GM10248 (cell line): ENCODE measurements at places on chromosomes 7 and 10.

- DNase-seq, result no peak
These were observed 73.5 kb downstream of the LRRN3 start for GRCh38 chr7:111164442-111164841.

- DNase-seq, result no peak
These were observed 563.1 kb upstream of the GALNT17 start for GRCh38 chr7:70568674-70569334.

DNA sequence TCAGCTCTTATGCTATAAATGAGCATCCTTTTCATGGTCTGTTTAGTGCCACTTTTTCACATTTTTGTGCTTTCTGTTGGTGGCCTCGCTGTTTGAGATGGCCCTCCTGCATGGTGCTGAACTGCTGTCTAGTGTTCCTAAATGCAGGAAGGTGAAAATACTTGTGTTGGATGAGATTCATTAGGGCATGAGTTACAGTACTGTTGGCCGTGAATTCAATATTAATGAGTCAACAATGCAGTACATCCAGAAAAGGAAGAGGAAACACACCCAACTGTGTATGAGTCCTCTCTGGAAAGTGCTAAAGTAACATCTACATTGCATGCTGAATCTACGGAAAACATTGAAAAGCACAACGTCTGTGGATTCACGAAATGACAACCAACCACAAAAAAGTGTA is 124.0 kb downstream of the HERPUD2 start:
- DNase-seq, result no peak

- peak; percentile 19 for DNase-seq
These were observed 581 bp downstream of the FAM3C start for GRCh38 chr7:121395494-121395960.

DNA sequence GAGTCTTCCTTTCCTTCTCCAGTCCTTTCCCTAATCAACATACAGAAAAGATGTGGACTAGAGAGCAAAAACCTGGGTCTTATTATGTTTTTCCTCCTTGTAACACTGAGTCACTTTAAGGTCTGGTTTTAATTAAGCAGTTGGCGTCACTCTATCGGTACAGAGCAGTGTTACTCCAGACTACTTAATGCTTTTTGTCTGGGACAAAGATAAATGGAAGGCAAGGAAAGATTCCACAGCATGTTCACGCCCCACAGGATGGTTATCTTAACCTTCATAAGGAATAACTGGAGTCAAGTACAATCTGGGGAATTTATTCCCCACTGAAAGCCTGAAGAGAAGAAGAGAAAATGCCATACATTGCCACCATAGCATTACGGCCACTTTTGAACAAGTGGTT is 145.7 kb downstream of the ELAPOR2 start:
- DNase-seq, result no peak

GRCh38 chr10:2509081-2509531 is 558.2 kb upstream of the PFKP start:
- no peak for DNase-seq

GRCh38 chr7:55306331-55306730 is 58.8 kb upstream of the LANCL2 start:
- no peak for DNase-seq

GRCh38 chr7:2108071-2108455 is 124.7 kb downstream of the MAD1L1 start:
- no peak for DNase-seq

GRCh38 chr10:124225029-124225466 is 131.7 kb upstream of the CHST15 start:
- no peak for DNase-seq

- DNase-seq, result no peak
These were observed 88.6 kb downstream of the RNF216 start for GRCh38 chr7:5692845-5693278.

DNA sequence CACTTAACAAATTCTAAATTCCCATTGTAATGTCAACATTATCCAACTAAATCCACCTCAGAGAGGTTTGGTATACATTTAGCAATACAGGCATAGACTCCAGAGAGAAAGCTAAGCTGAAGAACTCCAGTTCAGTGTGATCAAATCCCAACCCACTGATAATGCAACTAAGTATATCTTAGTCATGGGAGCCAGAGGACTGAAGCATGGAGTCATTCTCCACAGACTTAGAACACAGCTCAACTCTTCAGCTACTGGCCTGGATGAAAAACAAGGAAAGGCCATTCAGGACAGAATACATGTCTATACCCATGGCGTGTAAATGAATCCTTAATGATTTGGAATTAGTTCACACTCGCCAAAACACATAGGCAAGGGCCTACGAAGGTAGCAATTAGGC is 27.9 kb downstream of the NOC3L start:
- no peak for DNase-seq

DNA sequence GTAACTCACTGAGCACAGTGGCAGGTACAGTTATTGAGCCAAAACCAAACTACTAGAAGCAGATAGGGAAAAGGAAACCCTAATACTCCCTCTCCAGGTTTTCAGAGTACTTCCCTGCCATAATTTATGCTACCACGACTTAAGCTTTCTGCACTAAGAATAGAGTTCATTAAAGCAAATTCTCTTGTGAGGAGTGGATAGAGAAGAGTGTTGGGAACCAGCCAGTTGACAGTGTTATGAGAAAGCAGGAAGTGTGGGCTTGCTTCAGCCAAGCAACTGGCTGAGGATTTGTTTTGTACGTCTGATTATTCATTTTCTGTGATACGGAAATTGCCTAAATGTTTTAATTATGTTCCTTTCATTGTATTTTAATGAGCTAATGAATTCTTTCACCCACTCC is 280.5 kb downstream of the KIF20B start:
- no peak for DNase-seq

- no peak for DNase-seq
These were observed 351.7 kb downstream of the NXPH1 start for GRCh38 chr7:8785081-8785480.
